ENCODE measurements at places on chromosomes 6 and 20.

- DNase-seq = peak; percentile 51
Measured at GRCh38 chr20:47353692-47354463, 2.6 kb downstream of the ZMYND8 start.

DNA sequence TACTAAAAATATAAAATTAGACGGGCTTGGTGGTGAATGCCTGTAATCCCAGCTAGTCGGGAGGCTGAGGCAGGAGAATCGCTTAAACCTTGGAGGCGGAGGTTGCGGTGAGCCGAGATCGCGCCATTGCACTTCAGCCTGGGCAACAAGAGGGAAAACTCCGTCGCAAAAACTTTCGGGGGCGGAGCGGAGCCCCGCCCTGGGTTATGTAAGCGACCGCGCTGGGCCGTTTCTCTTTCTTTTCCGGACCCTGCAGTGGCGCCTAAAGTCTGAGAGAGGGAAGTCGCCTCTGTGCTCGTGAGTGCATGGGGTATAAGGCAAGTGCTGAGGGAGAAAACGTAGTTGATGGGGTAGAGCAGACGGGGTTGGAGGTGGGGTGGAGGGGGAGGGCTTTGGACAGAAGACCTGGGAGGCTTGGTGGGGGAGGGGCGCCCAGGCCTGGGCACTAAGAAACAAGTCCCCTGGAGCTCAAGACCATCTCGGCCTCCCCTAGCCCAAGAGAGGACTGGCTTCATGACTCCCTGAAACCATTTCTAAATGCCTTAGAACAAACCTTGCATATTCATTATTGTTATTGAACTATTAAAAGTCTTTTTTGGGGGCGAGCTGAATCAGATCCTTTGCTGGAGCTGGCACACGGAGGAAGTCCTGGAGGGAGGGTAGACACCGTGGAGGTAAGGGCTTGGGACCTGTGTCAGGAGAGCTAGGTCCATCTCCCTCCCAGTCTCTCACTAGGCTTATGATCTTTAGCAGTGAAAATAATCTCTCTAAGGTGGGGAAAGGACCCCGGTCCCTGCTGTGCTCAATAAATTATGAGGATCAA, 2.7 kb upstream of the MICA start:
- peak; percentile 55 for DNase-seq

DNA sequence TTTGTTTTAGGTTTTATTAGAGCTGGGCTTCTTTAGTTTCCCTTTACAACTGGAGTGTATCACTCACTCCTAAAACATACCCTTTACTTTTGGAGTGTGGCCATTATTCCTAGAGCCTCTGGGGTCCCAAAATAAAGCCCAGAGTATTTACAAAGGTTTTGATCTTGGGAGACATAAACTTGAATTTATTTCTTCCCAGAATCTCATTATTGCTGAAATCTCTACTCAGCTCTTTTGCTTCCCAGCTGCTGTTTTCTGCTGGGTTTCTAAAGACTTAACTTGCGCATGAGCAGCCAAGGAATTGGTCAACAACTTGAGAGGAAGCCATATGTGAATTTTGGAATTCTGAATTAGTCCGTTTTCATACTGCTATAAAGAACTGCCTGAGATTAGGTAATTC, 94.5 kb upstream of the NRSN1 start:
- no peak for DNase-seq

GRCh38 chr6:30570263-30570662, 979 bp upstream of the ABCF1 start:
- no peak for DNase-seq

- DNase-seq = no peak
Measured at GRCh38 chr20:3890999-3891929, 2.1 kb downstream of the PANK2 start.

- no peak for DNase-seq
Measured at GRCh38 chr20:38278763-38279162, 18.2 kb upstream of the KIAA1755 start.

DNA sequence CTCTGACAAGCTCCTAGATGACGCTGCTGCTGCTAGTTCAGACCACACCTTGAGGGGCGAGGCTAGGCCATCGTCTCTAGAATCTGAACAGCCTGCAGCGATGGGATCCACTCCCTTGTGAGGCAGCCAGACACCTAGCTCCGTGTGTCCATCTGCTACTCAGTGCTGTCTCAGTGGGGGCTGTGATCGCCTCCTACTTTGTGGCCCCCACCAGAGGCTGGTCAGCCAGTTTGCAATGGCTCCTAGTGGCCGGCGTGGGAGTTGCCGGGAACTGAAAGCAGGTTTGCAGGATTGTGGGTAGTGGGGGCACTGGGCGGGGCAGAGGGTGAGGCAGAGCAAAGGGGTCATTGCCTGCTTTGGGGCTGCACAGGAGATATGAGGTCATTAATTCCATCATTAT, 2.8 kb downstream of the CCN5 start:
- no peak for DNase-seq

GRCh38 chr6:90947184-90948064, 360.6 kb upstream of the MAP3K7 start:
- no peak for DNase-seq

- DNase-seq = no peak
Measured at GRCh38 chr20:63740070-63740626, 572 bp downstream of the SLC2A4RG start.

Measured in right kidney (tissue), 9 donors.